Cortex of kidney (tissue), 1 donor: ENCODE measurements at places on chromosomes 13 and 19.

DNA sequence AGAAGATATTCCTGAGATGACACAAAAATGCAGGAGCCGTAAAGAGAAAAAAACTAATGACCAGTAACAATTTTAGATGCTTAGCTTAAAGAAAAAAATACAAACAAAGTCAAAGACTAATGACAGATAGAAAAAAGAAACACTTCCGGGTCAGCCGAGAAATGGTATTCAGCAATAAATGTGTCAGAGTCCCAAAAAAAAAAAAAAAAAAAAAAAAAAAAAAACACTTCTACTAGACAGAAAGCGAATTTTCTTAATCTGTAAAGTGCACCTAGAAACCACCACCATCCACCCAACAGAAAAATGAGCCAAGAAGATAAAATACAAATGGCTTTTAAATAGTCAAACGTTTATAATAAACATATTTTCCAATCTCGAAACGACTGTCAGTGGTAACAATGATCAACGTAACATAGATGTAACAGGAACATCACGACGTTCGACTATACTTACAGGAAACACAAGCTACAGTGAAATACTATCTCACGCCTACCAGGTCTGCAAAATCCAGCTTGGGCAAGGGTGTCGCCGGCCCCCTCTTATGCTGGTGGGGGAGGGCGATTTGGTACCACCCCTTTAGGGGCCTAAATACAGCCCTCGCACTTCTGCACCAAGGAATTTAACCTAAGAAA lies 10.6 kb downstream of the ABHD17A start:
- DNase-seq: no peak

DNA sequence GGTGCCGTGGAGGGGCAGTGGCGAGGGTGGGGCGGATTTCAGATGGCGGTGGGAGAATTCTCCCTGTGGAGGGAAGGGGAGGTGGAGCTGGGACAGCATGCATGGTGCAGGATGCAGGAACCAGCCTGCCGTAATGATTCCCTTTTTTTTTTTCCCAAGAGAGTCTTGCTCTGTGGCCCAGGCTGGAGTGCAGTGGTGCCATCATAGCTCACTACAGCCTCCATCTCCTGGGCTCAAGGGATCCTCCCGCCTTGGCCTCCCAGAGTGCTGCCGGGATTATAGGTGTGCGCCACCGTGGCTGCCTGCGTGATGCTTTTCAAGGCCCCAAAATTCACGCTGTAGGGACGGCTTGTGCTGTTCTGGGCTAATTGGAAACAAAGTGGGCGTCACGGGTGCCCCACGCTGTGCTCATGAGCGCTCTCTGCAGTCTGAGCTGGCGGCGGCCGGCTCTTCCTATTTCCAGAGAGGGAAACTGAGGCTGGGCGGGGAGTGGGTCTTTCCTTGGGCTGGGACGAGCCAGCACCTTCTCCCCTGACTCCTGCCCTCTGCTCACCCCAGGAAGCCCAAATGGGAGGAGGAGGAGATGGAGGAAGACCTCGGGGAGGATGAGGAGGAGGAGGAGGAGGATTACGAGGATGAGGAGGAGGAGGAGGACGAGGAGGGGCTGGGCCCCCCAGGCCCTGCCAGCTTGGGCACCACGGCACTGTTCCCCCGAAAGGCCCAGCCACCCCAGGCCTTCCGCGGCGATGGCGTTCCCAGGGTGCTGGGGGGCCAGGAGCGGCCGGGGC lies 6.2 kb downstream of the ARID3A start:
- DNase-seq: no peak

GRCh38 chr19:47152205-47152604 lies 21.6 kb downstream of the SAE1 start:
- DNase-seq: no peak

DNA sequence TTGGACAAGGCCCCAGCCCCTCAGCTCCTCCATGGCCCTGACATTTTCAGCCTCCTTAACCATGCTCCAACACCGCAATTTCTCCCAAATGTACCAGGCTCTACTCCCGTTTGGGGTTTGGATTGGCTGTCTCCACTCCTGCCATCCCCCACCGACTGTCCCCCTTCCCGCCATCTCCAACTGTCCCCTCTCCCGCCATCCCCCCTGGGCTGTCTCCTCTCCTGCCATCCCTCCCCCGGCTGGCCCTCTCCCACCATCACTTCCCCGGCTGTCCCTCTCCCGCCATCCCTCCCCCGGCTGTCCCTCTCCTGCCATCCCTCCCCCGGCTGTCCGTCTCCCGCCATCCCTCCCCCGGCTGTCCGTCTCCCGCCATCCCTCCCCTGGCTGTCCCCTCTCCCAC lies 5.4 kb downstream of the BCAT2 start:
- DNase-seq: no peak

DNA sequence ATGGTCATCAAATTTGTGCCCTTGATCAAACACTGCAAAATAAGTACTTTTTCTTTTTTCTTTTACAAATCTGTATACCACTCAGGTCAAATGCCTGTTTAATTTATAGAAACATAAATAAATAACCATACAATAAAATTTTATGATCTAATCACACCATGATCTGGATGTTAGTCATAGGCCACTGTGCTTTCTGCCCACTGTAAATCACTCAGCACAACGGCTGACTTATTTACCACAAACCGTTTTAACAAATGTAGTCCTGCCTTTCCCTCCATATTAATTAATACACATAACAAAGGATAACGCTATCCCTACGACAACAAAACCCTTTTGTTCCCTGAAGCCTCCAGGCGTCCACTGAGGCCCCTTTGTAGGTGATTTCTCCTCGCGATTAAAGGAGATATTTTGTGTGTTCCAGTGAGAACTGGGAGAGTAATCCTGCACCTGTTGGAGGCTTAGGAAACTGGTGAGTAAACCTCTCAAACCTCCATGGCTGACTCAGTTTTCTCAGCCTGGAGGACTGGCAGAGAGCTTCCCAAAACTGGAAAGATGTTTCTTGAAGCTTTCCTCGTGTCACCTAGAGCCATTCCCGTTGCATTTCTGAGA lies 477.1 kb upstream of the SGCG start:
- DNase-seq: no peak

- DNase-seq: no peak
These were observed 53.4 kb downstream of the MCF2L start for GRCh38 chr13:113022391-113022744.

GRCh38 chr19:23801803-23802202 lies 43.1 kb upstream of the ZNF681 start:
- DNase-seq: no peak

GRCh38 chr19:20661150-20661819 lies at the start of gene ZNF626:
TSS of gene ZNF626 (minus strand) at chr19:20661571. CDS start at chr19:20661446, 125 bp downstream.
- DNase-seq: no peak

DNA sequence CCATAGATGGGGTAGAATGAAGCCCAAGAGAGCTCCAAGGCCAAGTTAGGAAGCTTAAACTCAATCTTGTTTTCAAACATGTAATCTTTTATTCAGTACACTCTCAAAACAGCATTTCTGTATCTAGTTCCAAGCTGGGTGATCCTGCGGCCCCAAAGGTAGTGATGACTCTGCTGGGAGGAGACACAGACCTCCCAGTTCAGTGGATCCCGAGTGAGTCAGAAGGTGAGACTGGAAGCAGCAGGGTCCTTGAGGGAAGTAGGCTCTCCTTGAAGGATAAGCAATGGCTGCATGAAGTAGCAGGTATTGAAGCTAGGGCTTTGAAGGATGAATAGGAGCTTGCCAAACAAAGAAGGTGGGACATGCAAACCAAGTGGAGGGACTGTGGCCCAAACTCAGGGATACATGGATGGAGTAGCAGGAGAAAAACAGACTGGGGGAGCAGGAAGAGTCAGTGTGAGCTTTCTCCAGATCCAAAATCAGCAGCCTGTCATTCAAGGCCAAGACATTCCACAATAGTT lies 9.6 kb downstream of the TINCR start:
- no peak for DNase-seq

DNA sequence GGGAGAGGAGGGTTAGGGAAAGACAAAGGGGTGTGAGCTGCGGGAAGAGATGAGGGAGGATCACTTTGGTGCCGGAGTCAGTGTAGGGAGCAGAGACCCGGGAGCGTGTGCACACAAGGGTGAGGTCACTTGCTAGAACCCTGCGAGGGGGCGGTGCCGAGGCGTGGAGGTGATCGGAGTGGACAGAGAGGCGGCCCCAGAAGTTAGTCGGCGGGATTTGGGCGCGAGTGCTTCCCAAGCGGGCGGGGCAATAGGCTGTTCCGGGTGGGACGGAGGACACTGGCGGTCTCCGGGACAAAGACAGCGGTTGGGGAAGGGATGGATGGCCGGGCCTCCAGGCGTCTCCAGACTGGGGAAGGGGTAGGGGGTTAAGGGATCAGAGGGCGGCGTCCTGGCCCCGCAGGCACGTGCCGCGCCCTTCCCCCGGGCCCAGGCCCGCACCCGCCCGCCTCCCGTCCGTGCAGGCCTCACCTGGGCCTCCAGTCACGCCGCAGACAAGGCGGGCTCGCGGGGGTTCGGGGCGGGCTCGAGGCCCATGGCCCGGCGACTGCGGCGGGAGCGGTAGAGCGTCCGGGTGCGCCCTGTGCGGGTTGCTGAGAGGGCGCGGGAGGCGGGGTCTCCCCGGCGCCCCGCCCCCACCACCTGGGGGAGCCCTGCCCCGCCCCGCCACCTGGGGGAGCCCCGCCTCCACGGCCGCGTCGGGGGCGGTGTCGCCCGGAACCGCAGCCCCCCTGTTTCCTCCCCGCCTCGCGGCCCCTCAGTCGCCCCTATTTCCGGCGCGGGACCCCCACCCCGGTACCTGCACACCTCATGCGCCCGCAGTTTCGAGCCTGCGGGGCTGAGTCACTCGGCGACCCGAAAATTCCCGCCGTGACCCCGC lies at the start of gene LPAR2:
LPAR2 (minus strand) TSS at position 600 of the 880 bp plus-strand sequence. CDS start 945 bp downstream, outside the sequence.
- no peak for DNase-seq

- DNase-seq: no peak
These were observed 48.9 kb downstream of the MYH14 start for GRCh38 chr19:50252111-50252886.

DNA sequence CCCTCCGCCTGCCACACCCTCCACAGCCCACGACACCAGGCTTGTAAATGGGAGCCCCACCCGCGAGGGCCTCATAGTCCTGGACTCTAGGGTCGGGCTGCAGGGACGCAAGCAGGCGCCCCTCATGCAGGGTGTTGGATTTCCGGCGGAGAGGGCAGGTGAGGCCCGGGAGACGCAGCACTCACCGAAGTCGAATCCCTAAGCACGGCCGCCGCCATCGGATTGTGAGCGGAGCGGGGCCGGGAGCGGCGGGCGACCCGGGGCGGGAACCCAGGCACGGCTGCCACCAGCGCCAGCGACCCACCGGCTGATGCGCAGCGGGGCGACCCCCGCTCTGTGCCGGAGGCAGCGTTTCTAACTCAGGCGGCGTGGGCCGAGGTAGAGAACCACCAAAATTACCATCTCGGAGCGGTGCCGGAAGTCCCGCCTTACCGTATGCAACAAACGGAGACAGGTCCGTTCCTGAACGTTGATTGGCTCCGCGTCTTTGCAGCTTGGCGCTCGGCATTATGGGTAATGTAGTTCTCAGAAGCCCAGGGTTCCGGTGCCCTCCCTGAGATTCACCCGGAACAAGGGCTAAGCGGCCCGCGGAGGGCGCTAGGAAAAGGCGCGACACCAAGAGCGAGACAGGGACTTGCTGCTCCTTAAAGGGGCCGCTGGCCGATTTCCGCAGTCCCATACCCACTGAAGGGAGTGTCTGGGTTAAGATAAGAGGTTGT lies at the start of gene ZNF416:
ZNF416 (minus strand) TSS at position 425 of the 719 bp plus-strand sequence; CDS start at position 218, 207 bp downstream.
- DNase-seq: no peak

GRCh38 chr13:84923831-84924230 lies 875.4 kb downstream of the SLITRK6 start:
- no peak for DNase-seq

DNA sequence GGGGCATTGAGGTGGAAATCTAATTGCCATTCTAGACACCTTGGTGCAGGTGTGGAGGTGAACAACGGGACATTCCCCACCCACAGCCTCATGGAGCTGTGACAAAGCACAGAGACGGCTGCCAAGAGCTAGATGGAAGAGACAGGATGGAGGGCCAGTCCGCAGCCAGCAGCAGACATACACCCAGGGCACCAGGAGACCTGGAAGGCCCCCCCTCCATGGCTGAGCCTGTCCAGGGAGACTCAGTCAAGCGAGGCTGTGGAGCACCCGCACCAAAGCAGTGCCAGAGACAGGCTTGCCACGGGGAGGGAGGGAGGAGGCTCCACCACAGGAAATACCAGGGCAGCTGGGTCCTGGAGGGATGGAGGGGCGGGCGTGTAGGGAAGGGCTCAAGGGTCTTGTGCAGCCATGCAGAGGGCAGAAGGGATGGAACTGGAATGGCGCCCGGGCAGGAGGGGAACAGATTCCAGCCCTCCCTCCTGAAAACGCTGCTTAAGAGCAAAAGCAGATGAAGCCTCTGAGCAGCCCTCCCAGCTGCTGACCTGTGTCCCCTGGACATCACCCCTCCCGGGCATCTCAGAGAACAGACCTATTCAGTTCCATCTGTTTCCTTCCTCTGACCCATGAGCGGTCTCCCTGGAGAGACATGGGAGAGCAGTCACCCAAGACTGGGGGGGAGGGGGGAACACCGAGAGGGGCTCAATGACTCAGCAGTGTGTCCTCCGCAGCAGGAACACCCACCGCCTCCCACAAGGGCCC lies 14.4 kb downstream of the EPS15L1 start:
- no peak for DNase-seq

DNA sequence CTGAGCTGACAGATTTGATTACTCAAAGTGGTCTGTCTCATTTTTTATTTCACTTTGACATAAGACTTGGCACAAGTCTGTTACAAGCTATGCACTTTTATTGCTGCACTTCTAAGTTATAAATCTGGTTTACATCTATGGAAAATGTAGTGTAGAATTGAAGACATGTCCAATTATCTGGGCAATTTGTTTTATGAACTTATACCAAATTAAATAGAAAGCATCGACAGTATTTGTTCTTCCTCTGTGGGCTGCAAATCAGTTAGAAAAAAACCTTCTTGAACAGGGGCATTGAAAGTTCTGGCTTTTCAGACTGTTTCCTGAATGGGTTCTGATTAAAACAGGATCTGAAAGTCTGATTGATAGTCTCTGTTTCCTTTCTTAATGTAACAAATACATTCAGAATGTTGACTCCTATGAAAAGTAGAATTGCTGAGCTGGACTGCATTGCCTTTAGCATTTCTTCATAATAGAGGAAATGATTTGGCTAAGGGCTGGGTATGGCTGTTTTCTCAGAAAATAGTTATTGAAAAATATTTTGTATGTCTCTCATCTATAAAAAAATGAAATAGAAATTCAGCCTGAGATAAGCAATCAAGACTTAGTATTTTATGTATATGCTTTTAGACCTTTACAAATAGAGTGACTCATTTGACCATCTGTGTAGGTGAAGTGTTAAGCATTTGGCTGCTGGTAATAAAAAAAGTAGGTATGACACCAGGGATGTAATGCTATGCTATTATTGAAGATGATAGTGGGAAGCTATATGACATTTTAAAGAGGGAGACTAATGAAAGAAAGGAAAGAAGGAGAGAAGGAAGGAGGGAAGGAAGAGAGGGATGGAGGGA lies 210.9 kb upstream of the SPRY2 start:
- DNase-seq: no peak

GRCh38 chr13:106232681-106233080 lies 302.8 kb downstream of the EFNB2 start:
- no peak for DNase-seq

GRCh38 chr13:83880275-83881139 lies 1.8 kb downstream of the SLITRK1 start:
- DNase-seq: no peak
